ENCODE measurements at places on chromosomes 7 and 10.

GRCh38 chr7:108145401-108145800 lies 15.2 kb upstream of the LAMB4 start:
- no peak for DNase-seq

DNA sequence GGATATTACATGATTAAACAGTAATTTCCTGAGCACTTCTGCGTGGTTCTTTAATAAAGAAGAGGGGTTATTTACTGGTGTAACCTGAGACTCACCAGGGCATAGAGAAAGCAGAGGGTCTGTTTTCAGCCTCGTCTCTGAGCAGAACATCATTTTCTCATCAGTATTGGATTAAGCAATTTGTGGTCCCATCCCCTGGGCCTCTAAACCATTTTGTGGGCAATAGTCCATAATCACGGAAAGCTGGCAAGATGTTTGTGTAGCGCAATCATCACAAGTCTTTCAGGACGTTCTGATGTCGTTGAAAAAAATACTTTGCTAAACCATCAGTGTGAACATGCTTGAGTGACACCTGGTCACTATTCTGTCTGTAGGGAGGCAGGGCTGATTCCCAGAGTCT lies 37.1 kb upstream of the SEC61G start:
- no peak for DNase-seq

DNA sequence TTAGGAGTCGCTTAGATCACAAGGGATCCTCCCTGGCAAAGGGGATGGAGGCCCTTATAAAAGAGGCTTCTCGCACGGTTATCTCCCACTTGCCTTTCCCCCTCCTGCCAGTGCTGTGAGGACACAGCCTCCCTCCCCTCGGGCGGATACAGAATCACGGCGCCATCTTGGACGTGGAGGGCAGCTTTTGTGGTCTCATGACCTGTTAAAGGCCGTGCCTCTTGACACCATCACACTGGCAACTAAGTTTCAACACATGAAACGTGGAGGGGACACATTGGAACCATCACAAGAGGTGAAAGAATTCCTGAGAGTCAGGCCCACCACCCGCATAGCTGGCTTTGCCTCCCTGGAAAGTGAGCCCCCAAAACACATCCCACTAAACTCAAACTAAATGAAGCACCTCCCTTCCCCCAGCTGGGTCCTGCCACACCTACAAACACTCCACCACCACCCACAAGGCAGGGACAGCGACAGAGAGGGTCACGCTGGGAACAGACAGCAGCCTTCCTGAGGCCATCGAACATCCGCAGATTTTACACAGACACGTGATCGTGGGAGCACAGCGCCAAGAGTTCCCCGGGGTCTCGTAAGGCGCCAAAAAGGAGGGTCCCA lies 110.6 kb downstream of the TCERG1L start:
- DNase-seq = no peak

DNA sequence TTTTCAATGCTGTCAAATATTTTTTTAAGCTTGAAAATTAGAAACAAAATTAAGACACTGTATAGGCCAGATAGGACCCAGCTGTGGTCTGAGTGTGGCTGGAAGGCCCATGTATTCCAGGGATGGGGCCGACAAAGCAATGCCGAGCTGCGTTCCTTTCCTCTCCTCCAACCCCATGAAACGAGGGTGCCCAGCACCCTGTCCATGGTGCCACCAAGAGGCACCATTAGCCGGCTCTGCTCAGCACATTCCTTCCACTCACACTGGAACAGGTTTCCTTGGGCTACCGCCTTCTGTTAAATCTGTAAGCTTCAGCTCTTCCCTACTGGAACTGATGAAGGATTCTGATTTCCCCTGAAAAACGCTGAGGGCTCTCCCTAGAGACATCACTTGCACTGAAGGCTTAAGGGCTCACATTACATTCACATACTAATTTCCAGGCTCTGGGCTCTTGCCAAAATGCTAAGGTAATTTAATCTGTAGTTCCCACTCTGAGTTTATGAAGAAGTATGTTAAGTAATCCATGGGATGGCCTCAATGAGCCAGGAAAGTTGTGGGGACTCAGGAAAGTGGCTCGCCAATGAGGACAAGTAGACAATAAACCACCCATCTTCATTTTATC lies 73.7 kb upstream of the CAMK2B start:
- DNase-seq = no peak

GRCh38 chr10:62894156-62894555 lies 78.0 kb upstream of the EGR2 start:
- DNase-seq = no peak

- DNase-seq = no peak
These were observed 113.6 kb downstream of the EEPD1 start for GRCh38 chr7:36266683-36267082.

GRCh38 chr7:98300595-98301372 lies 19.3 kb downstream of the BRI3 start:
- no peak for DNase-seq

DNA sequence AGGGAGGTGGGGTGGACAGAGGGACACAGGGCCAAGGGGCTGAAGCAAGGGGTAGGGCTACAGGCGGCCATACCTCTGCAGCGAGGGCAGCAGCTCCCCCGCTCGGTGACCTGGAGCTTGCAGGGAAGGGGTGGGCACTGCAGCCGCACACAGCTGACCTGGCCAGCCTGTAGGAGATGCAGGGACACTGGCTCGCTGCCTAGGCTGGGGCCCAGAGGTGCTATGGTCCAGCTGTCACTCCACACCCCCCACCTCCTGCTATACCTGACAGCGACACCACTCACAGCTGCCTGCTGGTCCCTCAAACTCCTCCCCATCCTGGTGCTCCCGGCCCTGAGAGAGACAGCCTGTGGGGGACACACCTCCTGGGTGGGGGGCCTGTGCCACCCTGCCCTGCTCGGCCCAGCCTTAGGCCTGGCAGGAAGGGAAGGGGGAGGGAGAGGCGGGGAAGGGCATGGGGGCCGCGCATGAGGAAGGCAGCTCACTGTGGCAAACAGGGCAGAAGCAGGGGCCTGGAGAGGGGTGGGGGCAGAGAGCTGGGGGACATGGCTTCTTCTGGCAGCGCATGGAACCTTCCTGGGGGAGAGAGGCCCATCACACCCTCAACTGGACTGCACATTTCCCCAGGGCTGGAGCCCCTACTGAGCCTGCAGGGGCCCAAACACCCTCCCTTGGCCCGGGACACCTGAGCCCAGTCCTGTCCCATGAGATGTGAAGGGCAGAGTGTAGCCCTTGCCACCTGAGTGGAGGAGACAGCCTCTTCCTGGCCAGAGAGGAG lies 23.9 kb downstream of the ATP6V1F start:
- no peak for DNase-seq

DNA sequence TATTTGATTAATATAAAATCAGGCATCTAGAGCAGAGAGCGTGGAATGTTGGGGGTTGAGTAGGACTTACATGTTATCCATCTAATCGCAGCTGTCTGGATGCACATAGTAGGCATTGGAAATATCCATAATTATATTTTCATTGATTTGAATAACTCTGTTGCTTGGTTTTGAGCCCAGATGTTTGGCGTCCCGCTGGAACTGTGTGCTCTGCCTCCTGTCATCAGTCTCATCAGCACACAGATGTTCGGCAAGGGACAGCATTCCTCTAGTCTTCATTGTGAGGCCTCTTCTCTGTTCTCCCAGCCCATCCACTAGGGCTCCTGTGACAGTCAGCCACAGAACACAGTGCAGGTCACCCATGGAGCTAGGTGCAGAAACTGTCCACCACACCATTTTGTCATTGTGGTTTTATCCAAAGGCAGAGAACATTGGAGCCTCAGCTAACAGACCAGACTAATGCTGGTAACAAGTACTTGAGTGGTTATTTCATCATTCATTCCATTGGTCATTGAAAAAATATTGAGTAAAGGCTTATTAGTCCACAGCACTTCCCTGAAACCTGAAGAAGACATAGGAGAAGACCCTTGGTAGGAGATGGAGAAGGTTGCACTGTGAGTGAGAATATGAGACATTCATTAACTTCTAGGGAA lies 927.4 kb downstream of the LRMDA start:
- no peak for DNase-seq

DNA sequence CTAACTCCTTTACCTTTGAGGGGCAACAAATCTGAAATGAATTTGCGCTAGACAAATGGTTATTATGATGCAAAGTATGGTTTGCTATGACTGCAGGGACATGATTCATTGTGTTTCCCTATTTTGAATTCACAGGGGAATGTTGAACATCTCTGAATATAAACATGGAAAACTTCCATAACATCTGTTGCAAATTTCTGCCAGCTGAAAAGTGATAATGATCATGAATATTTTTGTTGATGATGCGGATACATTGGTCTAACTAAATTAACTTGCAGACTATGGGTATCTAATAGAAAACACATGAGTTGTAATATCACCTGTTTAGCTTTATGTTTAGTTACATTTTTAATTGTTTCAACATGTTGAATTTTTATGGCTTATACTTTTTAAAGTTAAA lies 1325.5 kb downstream of the REEP3 start:
- DNase-seq = no peak

DNA sequence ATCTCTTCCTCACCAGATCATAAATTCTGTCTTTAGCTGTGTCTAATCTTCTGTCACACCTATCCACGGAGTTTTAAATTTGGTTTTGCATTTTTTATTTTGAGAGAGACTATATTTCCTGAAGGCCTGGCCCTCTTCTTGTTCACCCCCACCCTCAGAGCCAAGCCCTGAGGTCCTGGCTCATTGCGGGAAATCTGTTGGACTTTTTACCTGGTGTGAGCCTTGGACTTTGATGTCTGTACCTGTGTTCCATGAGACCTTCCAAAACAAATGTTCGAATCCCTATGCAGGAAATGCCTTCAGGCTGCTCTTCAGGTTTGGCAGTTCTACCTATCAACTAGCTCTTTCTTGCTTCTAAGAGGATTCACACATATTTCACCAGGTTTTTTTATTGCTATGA lies 175.2 kb upstream of the GRB10 start:
- DNase-seq = no peak

- DNase-seq = no peak
These were observed 385.1 kb upstream of the MKI67 start for GRCh38 chr10:128511284-128511683.

DNA sequence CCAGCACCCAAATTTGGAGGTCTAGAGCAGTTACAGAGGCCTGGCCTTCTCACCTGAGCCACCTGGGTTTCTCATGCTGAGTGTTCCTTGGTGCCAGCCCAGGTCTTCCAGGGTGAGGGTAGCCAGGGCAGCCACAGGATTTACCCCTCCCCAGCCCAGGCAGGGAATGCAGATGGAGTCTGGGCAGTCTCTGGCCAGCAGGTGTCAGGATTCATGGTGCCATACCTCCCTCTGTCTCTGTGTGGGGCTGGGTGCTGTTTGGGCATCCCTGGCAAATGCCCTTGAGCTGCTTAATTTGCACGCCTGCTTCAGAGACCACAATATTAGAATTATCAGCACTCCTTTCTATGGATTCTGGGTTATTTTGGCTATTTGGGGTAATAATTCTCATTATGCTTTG lies 246.7 kb downstream of the GFRA1 start:
- DNase-seq = no peak

DNA sequence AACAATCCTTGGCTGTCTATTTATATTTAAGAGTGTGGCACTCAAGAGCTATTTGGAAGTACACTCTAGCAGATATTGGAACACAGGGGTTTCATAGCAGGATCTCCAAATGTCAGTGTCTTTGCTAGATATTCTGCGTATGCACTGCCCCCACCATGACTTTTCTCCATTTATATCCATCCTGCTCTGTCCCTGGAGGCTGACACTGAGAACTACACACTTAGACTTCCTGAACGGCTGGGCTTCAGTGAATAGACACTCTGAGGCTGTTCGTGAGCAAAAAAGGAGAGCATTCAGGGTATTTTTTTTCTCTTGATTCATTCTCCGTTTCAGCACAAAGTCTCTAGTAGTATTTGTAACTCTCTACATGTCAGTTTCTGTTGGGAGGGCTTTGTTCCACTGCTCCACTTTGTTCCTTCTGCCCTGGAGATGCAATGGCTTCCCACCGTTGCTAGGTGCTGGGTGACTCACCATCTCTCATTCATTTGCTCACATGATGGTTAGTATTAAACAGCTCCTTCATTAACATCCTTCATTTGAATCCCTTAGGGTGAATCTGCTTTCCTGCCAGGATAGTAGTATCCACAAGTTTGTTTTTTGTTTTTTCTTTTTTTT lies 155.9 kb upstream of the SLC13A1 start:
- no peak for DNase-seq

DNA sequence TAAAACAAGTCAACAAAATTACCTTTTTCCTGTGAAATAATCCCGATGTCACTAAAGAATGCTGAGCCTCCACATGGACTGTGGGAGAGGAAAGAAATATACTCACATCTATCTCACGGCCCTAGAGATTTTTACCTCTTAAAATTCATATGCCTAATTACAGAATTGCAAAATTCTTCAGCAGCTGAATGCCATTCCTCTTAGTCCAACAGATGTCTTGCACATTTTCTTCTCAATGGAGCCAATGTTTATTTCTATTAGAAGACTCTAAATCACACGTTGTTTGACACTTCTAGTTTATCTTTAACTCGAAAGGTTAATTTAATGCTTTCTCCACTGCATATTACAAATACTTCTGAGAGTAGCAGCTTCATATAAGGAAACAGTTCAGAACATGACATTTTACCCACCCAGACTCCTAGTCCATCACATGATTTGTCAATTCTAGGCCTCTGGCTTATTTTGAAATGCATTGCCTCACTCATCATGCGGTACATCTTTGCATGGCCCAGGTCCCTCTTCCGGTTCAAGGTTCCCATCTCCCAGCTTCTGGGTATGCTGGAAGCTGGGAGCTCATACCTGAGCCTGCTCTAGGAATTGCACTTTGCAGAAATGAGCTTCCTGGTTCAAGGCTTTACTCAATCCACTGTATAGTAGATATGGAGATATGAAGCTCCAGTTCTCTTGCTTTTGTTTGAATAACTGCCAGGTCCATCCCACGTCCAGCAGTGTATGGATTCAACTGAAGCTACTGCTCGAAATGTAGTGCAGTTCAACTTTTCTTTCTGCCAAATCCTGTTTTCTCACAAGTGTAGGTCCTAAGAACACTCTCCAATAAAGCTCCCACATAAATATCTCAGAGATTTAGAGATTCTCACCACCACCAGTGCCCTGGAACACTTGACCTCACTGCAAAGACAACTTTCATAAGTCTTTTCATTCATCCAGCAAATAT lies 306.2 kb downstream of the GPR37 start:
- no peak for DNase-seq

DNA sequence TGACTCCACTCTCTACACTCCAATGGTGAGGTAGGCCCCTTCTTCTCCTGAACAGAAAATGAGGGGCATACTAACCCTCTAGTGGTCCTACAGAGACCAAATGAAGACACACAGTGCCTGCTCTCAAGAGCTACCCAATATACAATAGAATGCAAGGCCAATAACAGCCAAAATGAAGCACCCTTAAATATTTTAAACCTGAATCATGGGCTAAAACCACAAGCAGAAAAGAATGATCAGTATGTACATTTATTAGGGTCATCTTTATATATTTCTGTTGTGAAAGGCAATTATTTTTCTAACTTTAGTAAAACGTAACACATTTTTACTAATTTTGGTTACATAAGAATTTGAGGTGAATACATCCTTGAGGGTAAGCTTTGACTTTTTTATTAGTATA lies 49.9 kb upstream of the COL1A2 start:
- no peak for DNase-seq

GRCh38 chr7:35729061-35729783 lies 34.3 kb upstream of the HERPUD2 start:
- DNase-seq = no peak

- peak; percentile 12 for DNase-seq
These were observed 78.9 kb downstream of the MKI67 start for GRCh38 chr10:128047351-128047750.

Measured in hematopoietic multipotent progenitor cell treated with erythropoietin and hydrocortisone succinate and interleukin-3 and kit ligand, for 17 days (in vitro differentiated cells).